T-helper 17 cell (primary cell): ENCODE measurements at places on chromosomes 13 and 19.

GRCh38 chr19:53865523-53865917 lies 2.2 kb upstream of the MYADM start:
- peak overlapping the region; percentile 100 for H3K27ac ChIP-seq
- H3K27me3 ChIP-seq = no peaks in the 10 kb centered on the region
- peaks cover 4% of the 10 kb centered on the region for H3K36me3 ChIP-seq
- DNase-seq = no peak

DNA sequence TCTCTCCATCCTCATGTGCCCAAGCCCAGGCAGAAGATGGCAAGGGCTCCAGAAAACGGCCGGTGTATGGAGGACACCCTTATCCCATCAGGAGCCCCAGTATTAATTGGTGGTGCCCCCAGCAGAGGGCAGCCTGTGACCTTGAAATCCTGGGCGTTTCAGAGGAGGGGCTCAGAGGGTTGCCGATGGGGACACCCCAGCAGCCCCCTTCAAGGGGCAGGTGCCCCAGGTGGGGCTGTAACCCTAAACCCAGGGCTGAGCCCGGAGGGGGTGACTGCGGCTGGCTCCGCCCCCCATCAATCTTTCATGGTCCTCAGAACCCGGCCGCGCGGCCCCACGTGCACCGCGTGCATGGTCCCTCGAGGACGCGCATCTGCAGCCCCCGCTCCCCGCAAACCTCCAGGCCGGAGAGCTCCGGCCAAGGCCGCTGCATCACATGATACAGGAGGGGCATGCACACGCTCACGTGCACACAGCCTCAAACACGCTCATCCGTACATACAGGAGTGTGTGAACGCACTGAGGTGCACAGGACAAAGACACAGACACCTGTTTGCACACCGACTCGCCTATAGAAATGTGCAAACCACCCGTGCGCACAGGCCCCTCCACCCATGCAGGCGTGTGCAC lies 949 bp downstream of the RAB3A start:
- H3K4me3 ChIP-seq = peak overlapping the region; percentile 93
- H3K27me3 ChIP-seq = no peaks in the 10 kb centered on the region
- peaks cover 25% of the 10 kb centered on the region for H3K4me1 ChIP-seq
- no peak for DNase-seq

- no peak overlapping the region for H3K27ac ChIP-seq
- H3K36me3 ChIP-seq = no peaks in the 10 kb centered on the region
- DNase-seq = no peak
- no peak overlapping the region for H3K4me3 ChIP-seq
Observed at GRCh38 chr13:95948656-95949055, 104.5 kb downstream of the UGGT2 start.

DNA sequence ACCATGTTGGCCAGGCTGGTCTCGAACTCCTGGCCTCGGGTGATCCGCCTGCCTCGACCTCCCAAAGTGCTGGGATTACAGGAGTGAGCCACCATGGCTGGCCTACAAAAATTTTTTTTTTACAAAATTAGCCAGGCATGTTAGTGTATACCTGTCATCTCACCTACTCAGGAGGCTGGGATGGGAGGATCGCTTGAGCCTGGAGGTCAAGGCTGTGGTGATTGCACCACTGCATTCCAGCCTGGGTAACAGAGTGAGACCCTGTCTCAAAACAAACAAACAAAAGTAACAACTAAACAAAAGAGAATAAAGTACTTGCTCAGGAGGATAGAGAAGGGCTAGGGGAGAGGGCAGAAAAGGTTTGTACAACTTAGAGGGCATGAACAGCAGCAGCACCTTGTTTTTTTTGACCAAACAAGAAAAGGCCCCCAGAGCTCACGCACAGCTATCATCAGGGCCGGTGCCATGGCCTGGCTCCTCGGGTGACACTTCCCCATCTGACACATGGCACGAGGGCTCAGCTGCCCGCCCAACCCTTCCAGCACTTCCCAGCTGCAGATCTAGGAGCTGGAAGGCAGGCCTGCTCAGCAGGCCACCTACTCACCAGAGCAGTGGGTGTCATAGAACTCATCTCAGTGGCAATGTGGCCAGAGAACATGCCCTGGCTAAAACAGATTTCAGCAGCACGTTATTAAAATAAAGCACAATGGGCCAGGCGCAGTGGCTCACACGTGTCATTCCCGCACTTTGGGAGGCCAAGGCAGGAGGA lies 8.6 kb upstream of the SLC7A9 start:
- H3K4me1 ChIP-seq = peaks cover 10% of the 10 kb centered on the region
- peaks cover 5% of the 10 kb centered on the region for H3K36me3 ChIP-seq
- no peaks in the 10 kb centered on the region for H3K27me3 ChIP-seq
- no peak overlapping the region for H3K27ac ChIP-seq

- DNase-seq = peak; percentile 21
- no peaks in the 10 kb centered on the region for H3K4me1 ChIP-seq
- H3K36me3 ChIP-seq = no peaks in the 10 kb centered on the region
- no peak overlapping the region for H3K4me3 ChIP-seq
- no peak overlapping the region for H3K27ac ChIP-seq
Observed at GRCh38 chr19:56838909-56839651, 1.4 kb downstream of the PEG3 start.

DNA sequence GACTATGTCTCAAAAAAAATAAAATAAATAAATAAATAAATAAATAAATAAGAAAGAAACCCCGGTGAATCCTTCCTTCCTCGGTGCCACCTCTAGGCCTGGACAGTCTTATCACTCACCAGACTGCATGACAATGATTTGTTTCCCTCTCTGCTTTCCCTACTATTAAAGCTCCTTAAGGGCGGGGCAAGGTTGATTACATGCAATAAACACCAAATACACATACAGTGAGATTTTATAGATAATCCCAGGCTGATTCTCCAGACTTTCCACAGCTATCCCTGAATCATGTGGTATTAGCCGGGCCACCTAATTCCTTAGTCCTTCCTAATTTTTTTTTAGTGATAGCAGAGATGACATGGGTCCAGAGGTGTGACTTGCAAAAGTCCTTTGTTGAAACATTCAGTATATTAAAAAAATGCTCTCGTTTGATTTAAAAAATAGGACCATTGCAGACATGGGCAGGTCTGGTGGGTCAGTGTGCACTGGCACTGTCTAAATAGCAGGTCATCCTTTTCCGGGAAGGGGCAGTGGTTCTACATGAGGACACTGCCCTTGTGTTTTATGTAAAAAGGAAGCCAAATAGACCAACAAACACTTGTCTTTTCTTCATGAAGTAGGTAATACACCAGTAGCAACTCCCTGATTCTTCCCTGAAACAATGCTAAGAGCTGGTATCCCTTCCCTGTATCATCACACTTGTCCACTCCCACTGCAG lies 14.5 kb downstream of the EBPL start:
- no peaks in the 10 kb centered on the region for H3K36me3 ChIP-seq
- no peak overlapping the region for H3K27ac ChIP-seq
- no peaks in the 10 kb centered on the region for H3K27me3 ChIP-seq

DNA sequence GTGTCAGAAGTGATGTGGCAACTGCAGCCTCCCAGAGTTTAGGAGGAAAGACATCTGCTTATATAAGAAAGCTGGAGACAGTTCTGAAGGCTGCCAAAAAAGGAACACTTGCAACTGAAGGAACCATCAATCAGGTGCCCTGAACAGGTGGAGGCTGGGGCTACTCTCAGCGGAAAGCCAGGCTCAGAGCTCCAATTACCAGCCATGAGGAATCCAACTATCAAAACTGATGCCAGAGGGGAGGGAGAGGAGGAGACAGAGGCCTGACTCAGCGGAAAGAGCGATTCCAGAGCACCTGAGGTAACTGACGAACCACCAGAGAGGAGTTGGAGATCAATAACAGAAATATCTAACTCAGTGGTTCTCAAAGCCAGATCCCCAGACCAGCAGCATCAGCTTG lies 24.3 kb downstream of the LEUTX start:
- H3K4me3 ChIP-seq = no peak overlapping the region
- peaks cover 3% of the 10 kb centered on the region for H3K4me1 ChIP-seq
- no peak overlapping the region for H3K27ac ChIP-seq
- peaks cover 6% of the 10 kb centered on the region for H3K36me3 ChIP-seq

DNA sequence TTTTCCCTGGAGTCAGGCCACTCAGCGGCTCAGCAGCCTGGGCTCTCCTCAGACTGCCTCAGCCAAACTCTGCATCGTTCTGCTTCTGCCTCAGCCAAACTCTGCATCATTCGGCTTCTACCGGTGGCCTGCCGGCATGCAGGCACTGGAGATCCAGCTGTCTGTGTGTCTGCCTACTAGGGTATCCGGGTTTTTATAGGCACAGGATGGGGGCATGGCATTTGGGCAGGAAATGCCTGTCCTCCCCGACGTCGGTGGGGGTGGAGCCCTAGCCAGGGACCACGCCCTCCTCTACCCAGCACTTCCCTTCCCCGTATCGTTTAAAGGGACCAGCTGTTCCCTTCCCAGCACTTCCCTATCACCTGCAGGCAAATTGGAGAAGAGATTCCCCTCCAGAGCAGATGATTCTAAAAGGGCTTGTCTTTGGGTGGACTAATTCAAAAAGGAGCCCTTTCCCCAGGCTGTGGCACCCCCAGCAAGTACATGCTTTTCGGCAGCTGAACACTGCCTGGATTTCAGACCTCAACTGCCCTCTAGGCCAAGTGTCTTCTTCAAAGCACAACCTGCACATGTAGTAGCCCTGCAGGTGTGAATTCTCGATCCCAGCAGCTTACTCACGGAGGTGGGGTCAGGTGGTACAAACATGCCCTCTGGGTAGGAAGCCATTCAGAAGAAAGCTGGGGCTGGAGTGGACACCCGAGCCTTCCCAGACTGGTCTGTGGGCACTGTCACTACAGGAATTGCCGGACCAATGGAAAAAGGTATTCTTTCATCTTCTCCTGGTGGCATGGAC lies 25.4 kb upstream of the GPR12 start:
- DNase-seq = peak; percentile 25
- peaks cover 22% of the 10 kb centered on the region for H3K27me3 ChIP-seq
- H3K4me1 ChIP-seq = peaks cover 3% of the 10 kb centered on the region
- no peak overlapping the region for H3K27ac ChIP-seq
- H3K4me3 ChIP-seq = peak overlapping the region; percentile 81
- no peaks in the 10 kb centered on the region for H3K36me3 ChIP-seq

- H3K27me3 ChIP-seq = peaks cover 14% of the 10 kb centered on the region
- peak overlapping the region; percentile 33 for H3K4me3 ChIP-seq
- H3K4me1 ChIP-seq = peaks cover 22% of the 10 kb centered on the region
- H3K27ac ChIP-seq = no peak overlapping the region
- no peak for DNase-seq
- H3K36me3 ChIP-seq = peaks cover 2% of the 10 kb centered on the region
Observed at GRCh38 chr19:54431255-54431838, 16.1 kb downstream of the TTYH1 start.

GRCh38 chr19:3985643-3986259 lies 488 bp upstream of the EEF2 start:
- no peak for DNase-seq
- H3K27me3 ChIP-seq = no peaks in the 10 kb centered on the region
- H3K27ac ChIP-seq = peak overlapping the region; percentile 95
- peak overlapping the region; percentile 95 for H3K4me3 ChIP-seq
- H3K4me1 ChIP-seq = peaks cover 27% of the 10 kb centered on the region
- H3K36me3 ChIP-seq = peaks cover 3% of the 10 kb centered on the region

DNA sequence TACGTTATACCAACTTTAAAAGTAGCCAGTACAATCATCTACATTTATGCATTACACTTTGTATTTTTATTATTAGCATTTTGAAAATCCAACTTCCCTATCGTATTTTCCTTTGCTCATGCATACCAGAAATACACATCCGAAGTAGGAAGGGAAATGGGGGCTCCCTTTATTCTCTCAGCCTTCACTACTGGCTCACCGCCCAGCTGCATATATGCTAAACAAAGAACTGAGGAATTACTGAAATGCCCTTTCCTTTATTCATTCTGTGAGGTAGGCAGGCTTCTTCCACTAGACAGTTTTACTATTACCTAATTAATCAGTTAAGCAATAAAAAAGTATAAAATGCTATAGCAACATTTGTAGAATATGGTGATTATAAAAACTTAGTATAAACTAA lies 291.6 kb downstream of the KLF12 start:
- no peak for DNase-seq
- H3K27ac ChIP-seq = no peak overlapping the region
- no peak overlapping the region for H3K4me3 ChIP-seq
- H3K27me3 ChIP-seq = no peaks in the 10 kb centered on the region

DNA sequence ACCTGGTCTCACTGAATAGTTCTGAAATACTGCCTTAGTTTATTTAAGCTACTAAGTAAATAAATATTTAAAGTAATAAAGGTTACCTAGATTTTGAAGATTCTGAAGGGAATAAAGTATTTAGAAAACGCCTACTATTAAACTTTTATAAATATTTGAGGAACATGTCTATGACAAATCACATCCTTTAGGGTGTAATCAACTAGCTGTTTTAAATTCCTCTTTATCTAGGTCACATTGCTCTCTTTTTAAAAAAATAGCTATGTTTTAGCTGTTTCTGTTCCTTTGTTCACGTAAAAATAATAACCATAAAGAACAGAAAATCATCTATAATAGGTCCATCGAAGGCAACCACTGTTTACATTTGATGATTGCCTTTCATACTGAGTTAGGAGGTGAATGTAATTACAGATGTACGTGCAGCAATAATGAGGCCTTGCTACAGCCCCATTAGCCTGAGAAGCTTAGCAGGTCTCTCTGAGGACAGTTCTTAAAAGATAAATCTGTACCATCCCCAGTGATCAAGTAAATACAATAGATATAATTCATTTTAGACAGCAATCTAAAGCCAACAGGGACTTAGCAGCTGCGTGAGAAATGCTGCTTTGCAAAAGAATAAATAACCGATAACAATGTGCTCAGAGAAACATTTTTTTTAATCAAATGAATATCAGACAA lies 449.5 kb downstream of the LIG4 start:
- no peaks in the 10 kb centered on the region for H3K27me3 ChIP-seq
- no peak overlapping the region for H3K4me3 ChIP-seq
- no peaks in the 10 kb centered on the region for H3K4me1 ChIP-seq
- DNase-seq = no peak

DNA sequence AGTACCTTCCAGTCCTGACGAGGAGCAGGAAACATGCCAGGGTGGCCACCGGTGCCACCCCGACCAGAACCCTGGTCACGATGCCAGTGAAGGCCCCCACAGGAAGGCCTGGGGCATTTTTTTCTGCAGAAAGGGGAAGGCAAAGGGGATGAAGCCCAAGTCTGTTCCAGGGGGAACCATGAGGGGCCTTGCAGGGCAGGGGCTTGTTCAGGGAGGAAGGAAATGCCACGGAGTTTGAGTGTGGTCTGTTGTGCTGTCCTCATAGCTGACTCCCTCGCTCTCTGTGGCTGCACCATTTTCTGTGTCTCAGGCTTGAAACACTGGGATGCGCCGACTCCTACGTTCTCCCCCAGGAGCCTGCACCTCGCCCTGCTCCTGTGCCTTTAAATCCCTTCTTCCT lies 27.5 kb upstream of the CEACAM1 start:
- H3K36me3 ChIP-seq = peaks cover 8% of the 10 kb centered on the region
- no peak overlapping the region for H3K27ac ChIP-seq
- no peak for DNase-seq

GRCh38 chr19:33193865-33194362 lies at the start of gene LRP3:
Gene LRP3, plus strand, starts transcription at chr19:33194330. Its CDS starts 456 bp downstream, at chr19:33194786.
- H3K36me3 ChIP-seq = no peaks in the 10 kb centered on the region
- DNase-seq = no peak
- H3K27ac ChIP-seq = no peak within 1 kb of the TSS
- H3K4me3 ChIP-seq = peak within 1 kb of the TSS; percentile 74
- H3K27me3 ChIP-seq = peaks cover 54% of the 10 kb centered on the region

- no peak overlapping the region for H3K4me3 ChIP-seq
- no peaks in the 10 kb centered on the region for H3K36me3 ChIP-seq
- H3K27ac ChIP-seq = no peak overlapping the region
- H3K4me1 ChIP-seq = no peaks in the 10 kb centered on the region
- no peaks in the 10 kb centered on the region for H3K27me3 ChIP-seq
Observed at GRCh38 chr13:63901630-63902029, 2486.0 kb upstream of the PCDH20 start.

- H3K27ac ChIP-seq = peak overlapping the region; percentile 89
- peaks cover 48% of the 10 kb centered on the region for H3K4me1 ChIP-seq
- peak overlapping the region; percentile 82 for H3K4me3 ChIP-seq
- peaks cover 16% of the 10 kb centered on the region for H3K36me3 ChIP-seq
- no peaks in the 10 kb centered on the region for H3K27me3 ChIP-seq
Observed at GRCh38 chr19:41324921-41325639, 15.1 kb downstream of the CCDC97 start.
